ENCODE measurements at places on chromosomes 4 and X. TPM values are rescaled to one million over a fixed set of nuclear protein-coding genes. Genes with fewer than 3 reads are reported as not detected.

Gene SOX3
- 8.5 TPM for total RNA-seq

Gene STK26
- total RNA-seq, result 95.8 TPM

Gene MTNR1A
- total RNA-seq, result 0.97 TPM

Gene MAMLD1
- total RNA-seq, result 0.53 TPM

Gene GNRHR
- not detected for total RNA-seq

- no peak overlapping the region for H3K4me3 ChIP-seq
- H3K27ac ChIP-seq, result no peak overlapping the region
- DNase-seq, result no peak
Observed at GRCh38 chr4:8152090-8152864, 6.3 kb downstream of the ABLIM2 start.

DNA sequence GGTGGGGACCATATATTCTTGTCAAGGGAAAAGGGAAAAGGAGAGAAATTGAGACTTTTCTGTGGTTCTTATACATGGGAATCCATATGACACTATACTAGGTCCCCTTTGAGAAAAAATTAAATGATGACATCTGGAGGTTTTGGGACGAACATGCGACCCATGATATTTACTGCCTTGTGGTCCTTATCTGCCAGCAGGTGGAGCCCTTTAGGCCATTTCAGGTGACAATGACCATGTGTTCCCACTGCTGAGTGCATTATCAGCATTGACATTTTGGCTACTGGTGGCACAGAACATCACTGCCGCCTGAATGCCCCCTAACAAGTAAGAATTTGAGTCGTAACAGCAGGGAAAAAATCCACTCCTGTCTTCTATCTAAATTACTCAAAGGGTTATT is 843.4 kb downstream of the FSTL5 start:
- H3K27ac ChIP-seq, result no peak overlapping the region
- DNase-seq, result peak; percentile 55
- no peak overlapping the region for H3K4me3 ChIP-seq
- H3K4me1 ChIP-seq, result no peaks in the 10 kb centered on the region

DNA sequence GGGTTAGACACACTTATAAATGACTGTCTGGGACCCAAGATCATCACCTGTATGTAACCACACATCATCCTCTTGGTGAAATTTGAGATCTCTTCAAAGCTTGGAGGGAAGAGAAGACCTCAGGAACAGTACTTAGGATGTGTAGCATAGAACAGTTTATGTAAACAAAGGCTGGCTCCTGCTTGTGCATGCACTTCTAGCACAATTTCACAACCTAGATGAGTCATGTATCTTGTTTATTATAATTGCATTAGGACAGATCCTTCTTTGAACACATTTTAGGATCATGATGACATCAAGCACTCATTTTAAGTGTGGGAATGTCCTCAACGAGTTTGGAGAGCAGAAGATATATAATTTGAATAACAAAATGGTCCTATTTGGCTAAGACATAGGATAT is 26.3 kb upstream of the ZMAT1 start:
- H3K4me1 ChIP-seq, result no peaks in the 10 kb centered on the region
- peaks cover 4% of the 10 kb centered on the region for H3K27me3 ChIP-seq
- no peak overlapping the region for H3K27ac ChIP-seq
- no peak overlapping the region for H3K4me3 ChIP-seq

GRCh38 chr4:155489271-155489670 is 112.5 kb upstream of the MAP9 start:
- no peak overlapping the region for H3K27ac ChIP-seq
- H3K4me1 ChIP-seq, result no peaks in the 10 kb centered on the region
- no peak overlapping the region for H3K4me3 ChIP-seq
- H3K27me3 ChIP-seq, result no peaks in the 10 kb centered on the region

- H3K27ac ChIP-seq, result no peak overlapping the region
- DNase-seq, result no peak
- H3K4me3 ChIP-seq, result no peak overlapping the region
- H3K27me3 ChIP-seq, result no peaks in the 10 kb centered on the region
Observed at GRCh38 chr4:42452823-42453222, 55.5 kb downstream of the SHISA3 start.

DNA sequence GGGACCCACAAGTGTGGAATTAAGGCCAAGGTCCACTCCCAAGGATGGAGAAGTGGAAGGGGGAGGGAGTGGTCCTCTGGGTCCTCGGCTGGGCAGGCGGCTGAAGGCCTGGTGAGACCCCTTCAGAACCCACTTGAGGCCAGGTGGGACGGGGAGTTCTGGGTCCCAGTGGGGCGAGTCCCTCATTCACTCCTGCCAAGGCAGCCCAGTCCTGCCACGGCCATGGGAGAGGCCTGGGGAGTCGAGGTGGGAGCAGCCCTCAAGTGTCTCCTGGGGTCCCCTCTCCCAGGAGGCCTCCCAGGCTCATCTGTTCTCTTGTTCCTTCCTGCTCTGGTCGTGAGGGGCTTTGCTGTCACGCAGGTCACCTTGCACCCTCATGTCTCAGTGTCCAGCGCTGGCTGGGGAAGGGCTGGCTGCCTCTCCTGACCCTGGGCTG is 6.1 kb upstream of the SH3BP2 start:
- H3K4me3 ChIP-seq, result no peak overlapping the region
- H3K27me3 ChIP-seq, result no peaks in the 10 kb centered on the region
- no peak overlapping the region for H3K27ac ChIP-seq
- no peaks in the 10 kb centered on the region for H3K36me3 ChIP-seq

GRCh38 chr4:72207196-72207595 is 175.4 kb downstream of the NPFFR2 start:
- H3K4me1 ChIP-seq, result no peaks in the 10 kb centered on the region
- no peak for DNase-seq
- H3K27ac ChIP-seq, result no peak overlapping the region
- H3K36me3 ChIP-seq, result peaks cover 5% of the 10 kb centered on the region
- no peak overlapping the region for H3K4me3 ChIP-seq

DNA sequence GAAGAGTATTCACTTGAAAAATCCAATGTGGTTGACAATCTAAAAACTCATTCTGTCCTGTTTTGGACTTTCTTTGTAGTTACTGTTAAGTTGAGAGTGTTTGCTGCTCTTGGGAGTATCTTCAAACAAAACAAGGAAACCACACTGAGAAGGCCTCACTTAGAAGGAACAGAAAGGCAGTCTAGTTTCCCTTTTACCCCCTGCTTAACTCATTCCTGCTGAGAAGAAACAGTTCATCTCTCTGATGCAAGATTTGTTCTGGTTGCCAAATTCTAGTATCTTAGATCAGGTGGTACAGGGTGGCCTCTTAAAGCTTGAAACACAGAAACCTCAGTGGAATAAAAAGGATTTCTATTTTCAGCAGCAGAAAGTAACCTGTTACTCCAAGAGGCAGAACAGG is 41.4 kb downstream of the GUCY2F start:
- H3K4me3 ChIP-seq, result no peak overlapping the region
- H3K36me3 ChIP-seq, result no peaks in the 10 kb centered on the region
- no peak overlapping the region for H3K27ac ChIP-seq
- no peak for DNase-seq

DNA sequence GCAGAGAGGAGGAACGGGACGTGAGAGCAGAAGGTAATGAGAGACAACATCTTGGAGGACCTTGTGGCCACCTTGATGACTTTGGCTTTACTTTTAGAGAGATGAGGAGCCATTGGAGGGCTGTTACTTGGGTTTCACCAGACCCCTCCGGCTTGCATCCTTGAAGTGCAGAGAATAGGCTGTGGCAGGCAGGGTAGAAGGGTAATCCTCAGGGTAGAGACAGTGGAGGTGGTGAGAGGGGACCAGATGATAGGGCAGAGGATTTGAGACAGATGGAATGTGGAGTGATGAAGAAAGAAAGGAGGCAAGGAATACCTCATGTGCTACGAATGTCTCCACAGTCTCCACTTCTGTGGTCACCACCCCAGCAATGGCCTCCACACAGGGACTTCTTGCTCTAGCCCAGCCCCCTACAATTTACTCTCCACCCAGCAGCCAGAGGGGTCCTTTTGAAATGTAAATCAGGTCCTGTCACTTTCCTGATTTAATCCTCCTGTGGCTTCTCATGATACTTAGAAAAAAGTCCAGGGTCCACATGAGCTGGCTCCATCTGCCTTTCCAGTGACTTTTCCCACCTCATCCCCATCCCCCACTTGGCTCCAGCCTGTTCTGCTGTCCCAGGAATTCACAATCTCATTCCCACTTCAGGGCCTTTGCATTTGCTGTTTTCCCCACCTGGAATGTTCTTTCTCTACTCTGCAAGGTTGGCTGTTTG is 115.0 kb downstream of the PJA1 start:
- H3K36me3 ChIP-seq, result no peaks in the 10 kb centered on the region
- peak; percentile 15 for DNase-seq
- H3K4me1 ChIP-seq, result no peaks in the 10 kb centered on the region
- H3K27ac ChIP-seq, result no peak overlapping the region

GRCh38 chr4:66501997-66502396 is 831.7 kb upstream of the EPHA5 start:
- no peak overlapping the region for H3K4me3 ChIP-seq
- H3K36me3 ChIP-seq, result no peaks in the 10 kb centered on the region
- no peak overlapping the region for H3K27ac ChIP-seq

- H3K27me3 ChIP-seq, result no peaks in the 10 kb centered on the region
- H3K4me1 ChIP-seq, result peaks cover 2% of the 10 kb centered on the region
- no peak overlapping the region for H3K27ac ChIP-seq
Observed at GRCh38 chr4:172011196-172011595, 198.0 kb downstream of the GALNTL6 start.
